CD8-positive, alpha-beta T cell (primary cell): ENCODE measurements at places on chromosomes 1 and 21.

DNA sequence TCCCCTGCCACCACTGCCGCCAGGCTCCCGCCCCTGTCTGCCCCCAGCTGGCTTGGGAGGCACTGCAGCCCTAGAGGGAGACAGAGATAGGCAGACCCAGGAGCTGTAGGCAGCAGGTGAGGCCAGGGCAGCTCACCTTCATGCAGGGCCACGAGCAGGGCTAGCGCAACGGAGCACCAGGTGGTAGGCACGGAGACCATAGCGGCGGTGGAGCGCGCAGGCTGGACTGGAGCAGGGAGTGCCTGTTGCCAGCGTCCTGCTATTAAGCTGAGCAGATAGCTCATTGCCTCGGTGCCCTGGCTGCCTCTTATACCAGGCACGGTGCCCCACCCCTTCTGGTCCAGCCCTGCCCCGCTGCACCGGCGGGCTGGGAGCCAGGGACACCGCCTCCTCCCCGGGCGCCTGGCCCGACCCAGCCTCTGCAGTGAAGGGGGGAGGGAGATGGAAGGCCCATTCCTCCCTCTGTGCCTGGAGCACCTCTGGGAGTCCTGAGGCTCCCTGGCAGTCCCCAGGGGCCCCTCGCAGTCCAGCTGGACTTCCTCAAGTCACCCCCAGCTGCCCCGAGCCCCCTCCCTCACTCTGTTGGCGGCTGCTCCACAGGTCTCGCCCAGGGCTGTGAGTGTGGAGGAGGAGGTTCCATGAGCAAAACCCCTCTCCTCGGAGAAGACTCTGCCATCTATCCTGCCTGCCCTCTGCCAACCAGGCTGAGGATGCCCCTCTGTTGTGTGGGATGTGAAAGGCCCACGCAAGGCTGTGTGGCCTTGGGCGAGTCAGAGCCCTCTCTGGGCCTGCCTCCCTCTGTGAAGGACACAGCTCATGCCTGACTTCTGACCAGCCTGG, at the start of gene EDN2:
EDN2 (minus strand) TSS at position 282 of the 840 bp plus-strand sequence; CDS start at position 200, 82 bp downstream.
- no peak for DNase-seq

GRCh38 chr1:115183721-115184259, 94.5 kb upstream of the TSPAN2 start:
- no peak for DNase-seq

- no peak for DNase-seq
Observed at GRCh38 chr1:192849442-192849841, 40.6 kb downstream of the RGS2 start.

DNA sequence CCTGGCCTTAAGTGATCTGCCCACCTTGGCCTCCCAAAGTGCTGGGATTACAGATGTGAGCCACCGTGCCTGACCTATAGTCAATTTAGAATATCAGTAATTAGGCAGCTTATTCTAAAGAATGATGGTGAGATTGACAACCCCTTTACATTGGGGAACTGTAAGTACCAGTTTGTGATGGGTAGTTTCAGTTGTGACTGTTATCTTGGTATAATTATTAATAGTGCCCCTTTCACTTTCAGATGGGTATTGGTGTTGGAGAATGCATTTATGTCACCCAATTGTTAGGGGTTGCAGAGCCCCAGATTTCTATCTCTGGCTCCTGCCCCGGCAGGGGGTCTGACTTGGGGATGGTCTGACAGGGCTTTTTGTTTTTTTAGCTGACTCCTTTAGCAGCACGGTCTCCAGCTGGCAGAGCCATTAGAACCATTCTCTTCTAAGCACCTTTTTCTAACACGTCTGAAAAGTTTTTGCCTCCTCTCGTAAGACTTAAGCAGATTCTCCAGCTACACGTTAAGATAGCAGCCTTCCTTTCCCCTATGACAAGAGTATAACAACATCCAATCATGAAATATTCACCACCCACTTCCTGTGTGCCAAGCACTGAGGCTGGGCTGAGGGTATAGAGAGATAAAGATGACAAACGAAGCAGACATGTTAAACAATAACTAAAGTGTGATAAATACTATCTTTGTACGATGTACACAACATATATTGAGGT, 157.8 kb downstream of the SDCCAG8 start:
- no peak for DNase-seq

- no peak for DNase-seq
Observed at GRCh38 chr1:228281631-228282328, 73.9 kb downstream of the OBSCN start.

DNA sequence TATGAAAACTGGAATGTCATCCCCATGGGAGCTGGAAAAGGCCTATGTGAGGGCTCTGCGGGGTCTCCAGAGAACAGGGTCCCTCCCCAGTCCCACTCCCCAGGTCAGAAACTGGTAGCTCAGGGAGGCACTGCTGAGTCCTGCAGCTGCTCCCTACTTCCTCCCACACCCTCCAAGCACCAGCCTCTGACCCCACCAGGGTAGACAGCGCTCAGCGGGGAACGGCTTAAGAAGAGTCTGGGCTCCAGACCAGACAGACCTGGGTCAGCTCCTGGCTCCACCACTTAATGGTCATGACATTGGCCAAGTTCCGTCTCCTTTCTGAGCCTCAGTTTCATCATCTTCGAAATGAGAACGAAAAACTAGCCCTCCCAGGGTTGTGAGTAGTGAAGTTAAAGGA, 7.2 kb downstream of the LRP8 start:
- no peak for DNase-seq

GRCh38 chr1:28323720-28324119, 5.1 kb upstream of the MED18 start:
- no peak for DNase-seq

DNA sequence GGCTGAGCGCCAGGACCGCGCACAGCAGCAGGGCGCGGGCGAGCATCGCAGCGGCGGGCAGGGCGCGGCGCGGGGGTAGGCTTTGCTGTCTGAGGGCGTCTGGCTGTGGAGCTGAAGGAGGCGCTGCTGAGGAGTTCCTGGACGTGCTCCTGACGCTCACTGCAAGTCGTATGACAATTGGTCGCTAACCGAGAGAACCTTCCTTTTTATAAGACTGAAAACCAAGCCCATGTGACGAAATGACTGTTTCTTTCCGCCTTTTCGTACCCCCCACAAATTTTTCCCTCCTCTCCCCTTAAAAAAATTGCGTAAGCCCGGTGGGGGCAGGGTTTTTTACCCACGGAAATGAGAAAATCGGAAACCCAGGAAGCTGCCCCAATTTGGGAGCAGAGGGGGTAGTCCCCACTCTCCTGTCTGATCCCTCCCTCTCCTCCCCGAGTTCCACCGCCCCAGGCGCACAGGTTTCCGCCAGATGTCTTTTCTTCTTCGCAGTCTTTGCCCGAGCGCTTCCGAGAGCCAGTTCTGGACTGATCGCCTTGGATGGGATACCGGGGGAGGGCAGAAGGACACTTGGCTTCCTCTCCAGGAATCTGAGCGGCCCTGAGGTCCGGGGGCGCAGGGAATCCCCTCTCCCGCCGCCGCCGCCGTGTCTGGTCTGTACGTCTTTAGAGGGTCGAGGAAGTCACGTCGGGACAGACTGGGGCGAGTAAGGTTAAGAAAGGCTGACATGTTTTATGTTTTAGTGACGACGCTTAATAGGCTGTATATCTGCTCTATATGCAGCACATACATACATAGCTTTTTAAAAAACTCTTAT, at the start of gene PTGS2:
PTGS2 (minus strand) TSS at position 179 of the 817 bp plus-strand sequence; CDS start at position 46, 133 bp downstream.
- no peak for DNase-seq

DNA sequence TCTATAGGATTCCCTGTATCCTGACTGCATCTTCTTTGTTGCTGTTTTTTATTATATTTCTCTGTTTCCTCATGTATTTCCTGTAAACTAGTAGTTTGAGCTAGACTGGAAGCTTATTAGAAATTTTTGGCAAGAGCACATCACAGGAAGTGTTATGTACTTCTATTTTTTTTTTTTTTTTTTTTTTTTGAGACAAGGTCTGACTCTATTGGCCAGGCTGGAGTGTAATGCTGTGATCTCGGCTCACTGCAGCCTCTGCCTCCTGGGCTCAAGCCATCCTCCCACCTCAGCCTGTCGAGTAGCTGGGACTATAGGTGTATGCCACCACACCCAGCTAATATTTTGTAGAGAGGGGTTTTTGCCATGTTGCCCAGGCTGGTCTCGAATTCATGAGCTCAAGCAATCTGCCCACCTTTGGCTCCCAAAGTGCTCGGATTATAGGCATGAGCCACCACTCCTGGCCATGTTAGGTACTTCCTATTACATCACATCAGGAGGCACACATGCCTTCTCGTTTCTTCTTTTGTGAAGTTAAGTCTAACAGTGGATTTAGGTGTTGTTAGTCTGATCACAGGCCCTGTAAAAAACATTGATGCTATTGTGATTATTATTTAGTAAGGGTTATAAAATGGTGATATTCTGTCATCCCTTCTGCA, 12.5 kb downstream of the C1orf21 start:
- no peak for DNase-seq

- no peak for DNase-seq
Observed at GRCh38 chr1:87084244-87084836, 169.9 kb downstream of the HS2ST1 start.

DNA sequence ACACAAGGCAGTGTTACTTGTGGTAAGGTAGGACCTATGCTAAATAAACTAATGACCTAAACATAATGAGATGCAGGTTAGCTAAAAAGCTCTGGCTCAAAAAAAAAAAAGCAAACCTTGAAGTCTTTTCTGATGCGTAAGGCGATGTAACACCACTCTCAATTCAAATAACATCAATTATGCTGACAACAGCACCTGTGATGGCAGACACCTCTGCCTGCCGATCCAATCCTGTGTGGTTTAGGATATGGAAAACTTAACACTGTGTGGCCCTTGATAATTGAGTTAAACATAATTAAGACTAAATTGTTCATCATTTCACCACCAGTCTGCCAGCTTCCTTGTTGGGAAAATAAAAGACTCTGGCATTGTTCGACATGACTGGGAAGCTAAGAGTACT, 9.1 kb downstream of the RPAP2 start:
- no peak for DNase-seq

- DNase-seq: no peak
Observed at GRCh38 chr1:195105281-195105680, 1503.0 kb downstream of the KCNT2 start.
